NCI-H2029 treated with DMSO at 0.1 percent for 48 hours (cell line): ENCODE measurements at places on chromosomes 16 and 17.
A peak's percentile ranks its signal among the peaks of the same experiment; 100 is the strongest.

DNA sequence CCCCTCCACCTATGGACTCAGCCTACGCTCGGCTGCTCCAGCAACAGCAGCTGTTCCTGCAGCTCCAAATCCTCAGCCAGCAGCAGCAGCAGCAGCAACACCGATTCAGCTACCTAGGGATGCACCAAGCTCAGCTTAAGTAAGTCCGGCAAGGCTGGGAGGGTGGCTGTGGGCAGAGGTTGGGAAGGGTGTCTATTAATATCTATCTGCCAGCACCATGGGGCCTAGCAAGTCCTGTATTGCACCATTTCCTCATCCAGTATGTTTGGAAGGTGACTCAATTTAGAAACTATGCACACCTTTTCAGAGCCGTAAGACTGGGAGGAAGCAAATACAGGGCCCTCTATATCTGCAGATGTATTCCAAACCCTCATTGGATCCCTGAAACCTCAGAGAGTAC is 45.0 kb upstream of the ARHGAP44 start:
- DNase-seq, result no peak

- DNase-seq, result no peak
Observed at GRCh38 chr16:81018496-81018895, 11.5 kb downstream of the CENPN start.

- DNase-seq, result no peak
Observed at GRCh38 chr16:87229230-87230188, 87.7 kb downstream of the C16orf95 start.

GRCh38 chr16:67845291-67846062 is 1.3 kb upstream of the NUTF2 start:
- DNase-seq, result no peak

GRCh38 chr16:86733546-86734254 is 155.4 kb downstream of the FOXL1 start:
- no peak for DNase-seq

DNA sequence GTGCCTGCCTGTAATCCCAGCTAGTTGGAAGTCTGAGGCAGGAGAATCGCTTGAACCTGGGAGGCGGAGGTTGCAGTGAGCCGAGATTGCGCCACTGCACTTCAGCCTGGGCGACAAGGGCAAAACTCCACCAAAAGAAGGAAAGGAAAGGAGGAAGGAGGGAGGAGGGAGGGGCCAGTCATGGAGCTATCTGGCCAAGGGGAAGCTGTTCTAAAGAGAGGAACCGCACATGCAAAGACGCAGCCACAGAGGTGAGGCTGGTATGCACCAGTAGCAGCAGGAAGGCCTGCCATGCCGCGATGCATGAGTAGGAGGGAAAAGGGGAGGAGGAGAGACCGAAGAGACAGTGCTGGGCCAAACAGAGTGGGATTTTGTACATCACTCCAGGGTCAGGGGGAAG is 35.9 kb downstream of the HSBP1 start:
- DNase-seq, result no peak

GRCh38 chr16:61435346-61435745 is 600.9 kb downstream of the CDH8 start:
- no peak for DNase-seq

GRCh38 chr16:16992975-16993765 is 477.6 kb downstream of the XYLT1 start:
- DNase-seq, result no peak

DNA sequence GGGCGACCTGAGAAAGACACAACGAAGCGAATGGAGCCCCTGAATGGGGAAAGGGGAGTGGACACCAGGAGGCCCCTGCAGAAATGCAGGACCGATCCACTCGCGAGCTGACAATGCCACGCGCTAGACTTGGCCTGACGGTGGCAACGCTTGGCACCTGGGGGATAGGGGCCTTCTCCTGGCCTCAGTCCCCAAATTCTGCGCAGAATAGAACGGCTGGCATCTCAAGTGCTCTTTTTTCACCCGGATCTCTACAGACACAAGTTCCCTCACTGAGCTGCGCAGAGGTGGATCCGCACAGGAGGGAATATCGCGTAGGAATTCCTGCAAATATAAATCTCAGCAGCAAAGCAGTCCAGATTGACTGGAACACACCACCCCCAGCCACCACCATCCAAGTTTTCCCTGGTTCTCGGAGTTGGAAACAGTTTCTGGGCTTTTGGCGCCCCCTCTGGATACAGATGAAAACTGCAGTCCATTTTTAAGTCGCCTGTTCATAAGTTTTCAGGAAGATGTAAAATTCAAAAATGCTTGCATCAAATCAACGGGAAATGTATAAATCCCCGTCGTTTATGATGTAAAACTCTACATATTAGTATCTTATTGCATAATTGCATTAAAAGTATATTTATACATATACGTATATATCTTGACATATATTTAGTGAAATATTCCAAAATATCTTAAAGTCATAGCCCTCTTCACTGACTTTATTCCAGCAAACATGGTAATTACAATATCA is 2.3 kb upstream of the SOX9 start:
- DNase-seq, result peak; percentile 18

- no peak for DNase-seq
Observed at GRCh38 chr16:80666378-80667250, 125.8 kb downstream of the DYNLRB2 start.

GRCh38 chr16:9007177-9007794 is 43.6 kb upstream of the USP7 start:
- DNase-seq, result no peak

- no peak for DNase-seq
Observed at GRCh38 chr16:1991948-1992703, 2.4 kb downstream of the SYNGR3 start.

DNA sequence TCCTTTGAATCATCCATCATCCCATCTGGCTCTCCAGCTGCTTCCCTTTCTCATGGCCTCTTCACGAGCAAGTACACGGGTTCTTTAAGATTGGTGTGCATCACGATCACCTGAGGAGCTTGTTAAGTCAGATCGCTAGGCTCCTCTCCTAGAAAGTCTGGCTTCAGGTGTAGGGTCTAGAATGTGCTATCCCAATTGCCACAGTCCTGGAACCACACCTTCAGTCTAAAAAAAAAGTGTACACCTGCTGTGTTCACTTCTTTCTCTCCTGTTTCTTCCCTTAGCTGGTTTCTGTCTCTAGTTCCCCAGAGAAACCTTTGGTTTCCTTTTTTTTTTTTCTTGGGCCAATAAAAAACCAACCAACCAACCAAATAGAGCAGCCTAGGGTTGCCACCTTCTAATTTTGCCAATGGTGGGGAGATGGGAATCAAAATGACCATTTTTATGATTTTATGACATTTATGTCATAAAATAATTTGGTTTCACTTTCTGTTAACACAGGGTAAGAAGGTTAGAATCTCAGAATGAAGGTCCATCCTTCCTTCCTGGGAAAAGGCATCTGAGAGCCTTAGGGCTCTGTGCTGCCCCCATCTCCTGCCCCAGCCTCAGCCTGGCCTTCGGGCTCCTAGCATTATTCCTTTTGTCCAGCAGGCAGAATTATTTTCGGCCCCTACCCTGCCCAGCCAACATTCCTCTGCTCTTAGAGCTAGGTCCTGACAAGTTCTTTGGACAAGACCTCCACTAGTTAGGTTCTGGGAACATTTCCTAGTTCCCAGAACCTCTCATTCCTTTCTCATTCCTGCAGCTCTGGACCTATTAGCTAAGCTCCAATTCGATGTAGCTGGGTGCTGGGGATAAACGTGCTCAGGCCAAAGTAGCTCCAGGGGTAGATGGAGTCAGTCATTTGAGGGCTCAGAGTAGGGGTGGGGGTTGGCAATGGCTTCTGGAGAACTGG is 1.9 kb upstream of the GGT6 start:
- no peak for DNase-seq

DNA sequence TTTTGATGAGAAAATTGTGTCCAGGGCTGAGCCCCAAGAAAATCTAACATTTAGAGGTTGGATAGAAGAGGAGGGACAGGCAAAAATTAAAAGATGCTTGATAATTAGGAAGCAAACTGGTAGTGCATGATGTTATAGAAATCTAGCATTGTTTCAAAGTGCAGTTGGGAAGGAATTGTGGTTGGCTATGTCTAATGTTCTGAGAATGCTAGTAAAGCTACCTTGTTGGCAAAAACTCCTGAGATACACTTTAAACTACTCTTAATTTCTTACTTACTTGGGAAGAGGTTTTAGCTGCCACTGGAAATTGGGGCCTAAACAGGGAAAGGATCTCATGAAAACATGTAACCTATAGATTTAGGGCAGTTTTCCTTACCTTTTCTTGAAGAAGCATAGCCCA is 48.3 kb downstream of the MAP2K4 start:
- no peak for DNase-seq

- no peak for DNase-seq
Observed at GRCh38 chr16:1541293-1542165, 8.1 kb downstream of the TMEM204 start.

- no peak for DNase-seq
Observed at GRCh38 chr16:12188061-12188934, 211.8 kb downstream of the SNX29 start.

DNA sequence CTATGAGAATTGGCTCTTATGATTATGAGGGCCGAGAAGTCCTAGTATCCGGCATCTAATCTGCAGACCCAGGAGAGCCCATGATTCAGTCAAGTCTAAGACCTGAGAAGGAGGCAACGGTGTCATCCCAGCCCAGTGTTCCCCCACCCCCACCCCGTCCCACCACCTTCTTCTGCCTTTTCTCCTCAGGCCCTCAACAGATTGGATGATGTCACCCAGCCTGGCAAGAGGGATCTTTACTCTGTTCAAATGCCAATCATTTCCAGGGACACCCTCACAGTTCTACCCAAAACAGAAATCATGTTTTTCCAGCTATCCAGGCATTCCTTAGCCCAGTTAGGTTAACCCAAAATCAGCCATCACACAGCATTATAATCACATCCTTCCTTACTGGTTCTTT is 10.0 kb upstream of the GAA start:
- no peak for DNase-seq

DNA sequence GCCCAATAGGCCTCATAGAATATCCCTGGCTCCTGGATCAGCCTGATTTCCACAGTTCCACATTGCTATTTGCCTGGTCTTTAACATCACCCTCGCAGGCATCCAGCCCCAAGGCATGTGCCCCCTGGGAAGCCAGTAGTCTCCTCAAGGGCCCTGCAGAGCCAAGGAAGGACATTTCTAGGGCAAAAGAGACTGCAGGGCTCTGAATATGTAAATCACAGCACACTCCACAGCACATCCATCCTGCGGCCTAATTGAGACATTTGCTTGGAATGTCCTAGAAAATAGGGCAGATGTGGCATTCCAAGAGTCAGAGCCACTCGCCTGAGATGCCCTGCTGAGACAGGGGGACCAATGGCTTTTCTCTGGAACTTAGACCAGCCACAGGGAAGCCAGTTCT is 11.4 kb upstream of the C16orf78 start:
- no peak for DNase-seq

DNA sequence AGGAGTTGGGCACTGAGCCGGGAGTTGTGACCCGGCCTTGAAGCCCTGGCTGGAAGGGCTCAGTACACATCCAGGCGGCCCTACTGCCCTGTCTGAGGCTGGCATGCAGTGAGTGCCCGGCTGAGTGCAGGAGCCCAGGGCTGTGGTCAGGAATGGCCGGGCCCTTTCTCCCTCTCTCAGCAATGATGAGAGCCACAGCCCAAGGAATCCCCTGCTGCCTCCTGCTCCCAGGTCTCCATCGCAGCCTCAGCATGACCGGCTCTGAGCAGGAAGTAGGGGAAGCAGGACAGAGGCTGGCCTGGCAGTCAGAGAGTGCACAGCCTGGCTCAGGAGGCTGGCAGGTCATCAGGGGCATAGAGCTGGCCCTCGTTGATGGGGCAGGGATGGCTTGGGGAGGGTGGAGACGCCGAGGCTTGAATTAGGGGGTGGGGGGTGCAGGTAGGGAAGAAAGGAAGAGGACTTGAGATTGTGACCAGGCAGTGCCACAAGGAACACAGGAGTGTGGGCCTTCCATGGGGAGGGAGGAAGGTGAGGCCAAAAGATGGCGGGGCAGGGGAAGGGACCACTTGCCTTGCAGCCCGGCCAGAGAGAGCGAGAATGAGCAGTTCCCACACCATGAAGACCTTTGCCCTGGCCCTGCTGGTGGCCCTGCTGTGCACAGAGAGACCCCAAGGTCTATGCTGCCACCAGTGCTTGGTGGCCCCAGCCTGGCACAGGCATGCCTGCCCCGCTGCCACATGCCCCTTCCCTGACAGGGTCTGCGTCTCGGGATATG is 32.1 kb upstream of the KRT17 start:
- DNase-seq, result no peak

- DNase-seq, result no peak
Observed at GRCh38 chr17:58875261-58875660, 119.6 kb downstream of the PPM1E start.
